NCI-H345 (cell line): ENCODE measurements at places on chromosomes 3 and 15.

GRCh38 chr3:150147776-150148175, 177.1 kb upstream of the PFN2 start:
- no peak for DNase-seq

GRCh38 chr3:57757642-57758297, 1.7 kb downstream of the SLMAP start:
- DNase-seq: no peak

GRCh38 chr15:77584201-77584600, 48.5 kb downstream of the LINGO1 start:
- DNase-seq: no peak

DNA sequence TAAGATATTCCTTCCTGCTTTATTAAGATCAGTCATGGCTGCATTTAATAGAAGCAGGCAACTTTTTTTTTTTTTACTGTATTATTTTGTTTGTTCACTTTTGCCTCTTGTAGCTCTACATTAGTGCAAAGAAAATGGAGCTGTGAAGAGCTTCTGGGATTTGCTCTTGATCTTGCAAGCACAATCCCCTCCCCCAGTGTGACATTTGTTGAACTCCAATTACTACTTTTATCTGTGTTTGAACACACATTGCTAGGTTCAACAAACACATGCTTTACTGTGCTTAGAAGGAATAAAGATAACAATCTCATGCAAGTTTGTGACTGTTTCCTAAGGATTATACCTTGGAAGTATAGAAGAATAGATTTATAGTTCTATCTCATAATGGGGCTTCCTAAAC, 648.8 kb downstream of the NLGN1 start:
- no peak for DNase-seq

GRCh38 chr15:31752065-31752762, 278.1 kb upstream of the CHRNA7 start:
- DNase-seq: no peak

DNA sequence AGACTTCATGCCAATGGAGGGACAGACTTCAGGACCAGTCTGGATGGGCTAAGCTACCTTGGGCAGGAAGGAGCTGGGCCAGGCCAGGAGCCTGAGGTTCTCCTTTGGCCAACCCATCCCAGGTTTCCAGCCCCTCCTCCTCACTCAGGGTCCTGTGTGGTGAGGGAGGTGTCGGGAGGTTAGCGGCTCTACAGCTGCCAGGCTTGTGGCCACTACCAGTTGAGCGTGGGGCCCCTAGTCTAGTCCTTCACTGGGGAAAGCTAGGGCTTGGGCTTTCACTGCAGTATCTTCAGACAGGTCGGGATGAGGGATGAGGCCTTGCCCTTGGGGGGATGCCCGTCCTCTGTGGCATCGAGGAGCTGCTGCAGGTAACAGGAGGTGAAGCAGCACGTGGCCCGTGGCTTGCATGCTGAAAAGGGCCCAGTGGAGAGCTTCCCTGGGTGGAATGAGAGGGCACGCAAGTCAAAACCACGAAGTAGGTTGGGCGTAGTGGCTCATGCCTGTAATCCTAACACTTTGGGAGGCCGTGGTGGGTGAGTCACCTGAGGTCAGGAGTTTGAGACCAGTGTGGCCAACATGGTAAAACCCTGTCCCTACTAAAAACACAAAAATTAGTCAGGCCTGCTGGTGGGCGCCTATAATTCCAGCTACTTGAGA, 8.5 kb upstream of the FANCD2 start:
- DNase-seq: no peak

DNA sequence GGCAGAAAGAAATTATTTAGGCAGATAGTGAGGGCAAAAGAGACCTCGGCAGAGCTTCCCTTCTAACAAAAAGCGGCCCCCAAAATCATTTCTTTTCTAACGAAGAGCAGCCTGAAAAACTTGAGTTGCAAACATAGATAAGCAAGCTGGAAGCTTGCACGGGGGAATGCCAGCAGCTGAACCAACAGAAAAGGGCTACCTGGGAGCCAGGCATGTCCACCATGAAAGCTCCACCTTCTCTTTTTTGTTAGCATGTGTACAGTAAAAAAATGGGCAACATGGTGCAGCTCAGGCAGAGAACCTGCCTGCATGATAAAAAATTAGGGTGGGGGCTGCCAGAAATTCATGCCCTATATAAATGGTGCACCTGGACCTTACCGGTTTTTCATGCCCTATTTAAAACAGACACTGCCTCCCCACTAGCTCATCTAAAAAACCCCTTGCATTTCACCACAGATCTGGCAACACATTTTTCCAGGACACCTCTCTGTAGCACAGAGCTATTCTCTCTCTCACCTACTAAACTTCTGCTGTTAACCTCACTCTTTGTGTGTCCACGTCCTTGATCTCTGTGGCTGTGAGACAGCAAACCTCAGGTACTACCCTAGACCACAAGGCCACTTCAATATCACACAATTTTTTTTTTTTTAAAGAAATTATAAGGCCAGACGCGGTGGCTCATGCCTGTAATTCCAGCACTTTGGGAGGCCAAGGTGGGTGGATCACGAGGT, 18.7 kb downstream of the SLC33A1 start:
- no peak for DNase-seq

GRCh38 chr3:25690768-25691533, 26.2 kb upstream of the TOP2B start:
- no peak for DNase-seq

DNA sequence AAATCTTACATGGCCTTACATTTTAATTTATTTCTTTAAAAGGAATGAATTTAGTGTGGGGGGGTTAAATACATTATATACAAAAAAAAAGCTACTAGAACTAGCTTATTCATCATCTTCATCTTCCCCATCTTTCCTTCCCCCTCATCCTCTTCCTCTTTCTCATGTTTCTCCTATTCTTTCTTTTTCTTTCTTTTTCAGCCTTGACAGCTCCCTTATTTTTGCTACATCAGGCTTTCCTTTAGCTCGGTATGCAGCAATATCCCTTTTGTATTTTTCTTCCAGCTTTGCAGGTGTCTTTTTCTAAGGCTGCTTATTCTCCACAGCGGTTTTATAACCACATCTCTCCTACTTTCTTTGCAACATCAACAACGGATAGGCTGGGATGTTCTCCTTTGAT, 41.3 kb upstream of the PDE8A start:
- DNase-seq: no peak

GRCh38 chr3:55792009-55792408, 304.9 kb upstream of the WNT5A start:
- no peak for DNase-seq

- DNase-seq: peak; percentile 23
These were observed 8.2 kb upstream of the ANKRD63 start for GRCh38 chr15:40290918-40291574.

GRCh38 chr3:12288182-12289129, at the start of gene PPARG:
Gene PPARG, plus strand, starts transcription at chr3:12289070. Its CDS starts 90,642 bp downstream, at chr3:12379712.
- DNase-seq: no peak

DNA sequence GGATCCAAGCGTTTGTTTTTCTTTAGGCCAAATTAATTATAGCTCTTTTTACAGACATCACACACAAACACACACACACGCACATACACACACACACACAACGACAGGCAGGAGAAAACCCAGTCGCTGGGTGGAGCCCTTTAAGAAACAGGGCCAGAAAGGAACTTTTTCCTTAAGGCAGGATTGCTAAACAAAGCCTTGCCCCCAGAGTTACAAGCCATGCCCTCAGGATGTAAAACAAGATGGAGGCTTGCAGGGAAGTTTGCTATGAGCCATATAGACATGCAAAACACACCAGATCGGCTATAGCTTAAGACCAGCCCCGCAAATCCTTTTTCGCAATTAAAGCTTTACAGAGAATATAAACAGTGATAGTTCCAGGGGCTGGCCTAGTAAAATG, 16.3 kb upstream of the IQCF2 start:
- no peak for DNase-seq

GRCh38 chr3:50299929-50300680, 900 bp upstream of the HYAL3 start:
- DNase-seq: no peak

DNA sequence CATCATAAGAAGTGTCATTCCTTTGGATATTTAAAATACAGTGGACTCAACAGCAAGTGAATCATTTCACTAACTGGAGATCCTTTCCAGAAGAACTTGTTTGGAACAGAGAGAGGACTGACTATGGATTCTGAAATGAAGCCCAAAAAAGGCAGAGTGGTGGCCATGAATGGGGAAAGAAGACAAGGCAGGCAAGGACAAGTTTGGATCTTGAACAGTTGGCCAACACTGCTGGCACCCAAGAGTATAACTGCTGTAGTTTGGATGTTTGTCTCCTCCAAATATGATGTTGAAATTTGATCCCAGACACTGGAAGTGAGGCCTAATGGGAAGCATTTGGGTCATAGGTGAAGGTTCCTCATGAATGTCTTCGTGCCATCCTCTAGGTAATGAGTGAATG, 686.9 kb downstream of the GRM7 start:
- DNase-seq: no peak

DNA sequence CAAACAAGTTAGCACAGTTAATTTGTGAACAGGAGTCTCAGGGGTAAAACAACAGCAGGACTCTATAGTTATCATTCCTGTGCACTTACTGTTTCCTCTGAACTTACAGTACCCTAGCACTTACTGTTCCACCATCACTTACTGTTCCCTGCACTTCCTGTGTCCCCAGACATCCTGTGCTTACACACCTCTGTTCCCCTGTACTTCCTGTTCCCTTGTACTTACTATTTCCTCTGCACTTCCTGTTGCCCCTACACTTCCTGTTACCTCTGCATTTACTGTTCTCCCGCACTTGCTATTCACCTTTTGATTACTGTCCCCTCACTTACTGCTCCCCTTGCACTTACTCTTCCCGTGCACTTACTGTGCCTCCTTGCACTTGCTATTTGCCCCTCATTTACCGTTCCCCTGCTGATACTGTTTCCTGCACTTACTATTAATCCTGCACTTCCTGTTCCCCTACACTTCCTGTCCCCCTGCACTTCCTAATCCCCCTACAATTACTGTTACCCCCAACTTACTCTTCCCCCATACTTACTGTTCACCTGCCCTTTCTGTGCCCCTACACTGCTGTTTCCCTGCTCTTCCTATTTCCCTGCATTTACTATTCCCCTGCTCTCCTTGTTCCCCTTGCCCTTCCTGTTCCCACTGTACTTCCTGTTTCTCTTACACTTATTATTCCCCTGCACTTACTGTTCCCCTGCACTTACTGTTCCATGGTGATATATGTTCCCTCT, 30.3 kb downstream of the TPRA1 start:
- no peak for DNase-seq
